ENCODE measurements at places on chromosomes 7 and 10.

DNA sequence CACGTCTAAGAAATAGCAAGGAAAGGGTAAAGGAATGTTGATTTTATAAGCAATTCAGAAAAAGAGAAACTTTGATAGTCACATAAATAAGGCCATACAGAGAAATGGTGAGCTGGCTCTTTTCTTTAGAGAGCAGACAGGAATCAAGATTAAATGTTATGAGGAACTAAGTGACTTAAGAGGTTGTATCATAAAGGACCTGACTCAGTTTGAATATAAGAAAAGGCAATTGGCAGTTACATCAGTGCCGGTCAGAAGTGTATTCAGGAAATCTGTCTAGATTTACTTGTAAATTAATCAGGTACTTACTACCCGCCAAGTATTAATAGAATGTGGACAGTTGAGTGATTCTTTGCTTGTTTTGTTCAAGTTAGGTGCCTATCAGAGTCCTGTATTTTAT lies 2.1 kb downstream of the MRPL32 start:
- no peak for DNase-seq

DNA sequence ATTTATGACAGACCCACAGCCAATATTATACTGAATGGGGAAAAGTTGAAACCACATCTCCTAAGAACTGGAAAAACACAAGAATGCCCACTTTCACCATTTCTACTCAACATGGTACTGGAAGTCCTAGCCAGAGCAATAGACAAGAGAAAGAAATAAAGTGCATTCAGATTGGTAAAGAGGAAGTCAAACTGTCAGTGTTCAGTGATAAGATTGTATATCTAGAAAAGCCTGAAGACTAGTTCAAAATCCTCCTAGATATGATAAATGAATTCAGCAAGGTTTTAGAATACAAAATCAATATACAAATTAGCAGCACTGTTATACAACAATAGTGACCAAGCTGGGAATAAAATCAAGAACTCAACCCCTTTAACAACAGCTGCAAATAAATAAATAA lies 6.9 kb upstream of the ZNF138 start:
- DNase-seq = no peak

GRCh38 chr10:123743441-123744223 lies 77.5 kb downstream of the GPR26 start:
- DNase-seq = no peak

- DNase-seq = no peak
Observed at GRCh38 chr10:124279882-124280281, 138.8 kb downstream of the OAT start.

GRCh38 chr10:83073472-83073871 lies 1065.8 kb upstream of the GHITM start:
- DNase-seq = no peak

GRCh38 chr7:129127154-129127553 lies 17.4 kb upstream of the TSPAN33 start:
- DNase-seq = no peak
